ENCODE measurements at places on chromosomes 12 and 14.

GRCh38 chr12:127214186-127214585 is 1052.8 kb upstream of the TMEM132C start:
- no peak for DNase-seq

DNA sequence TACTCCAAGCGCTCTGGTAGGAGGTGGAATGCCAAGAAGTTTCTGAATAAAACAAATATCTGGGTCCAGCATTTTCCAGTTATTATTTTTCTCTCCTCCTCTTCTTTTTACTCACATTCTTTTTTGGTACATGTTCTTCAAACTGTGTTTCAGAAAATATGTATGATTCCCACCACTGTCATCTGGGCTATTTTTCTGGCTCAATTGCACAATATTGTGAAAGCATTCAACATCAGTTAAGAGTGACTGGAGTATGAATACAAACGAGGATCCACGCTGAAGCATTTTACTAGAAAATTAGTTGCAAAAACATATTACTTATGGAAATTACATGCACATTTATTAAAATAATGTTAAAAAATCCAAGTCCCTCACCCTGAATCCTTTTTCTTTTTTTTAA is 61.5 kb downstream of the KCNMB4 start:
- no peak for DNase-seq

GRCh38 chr14:100426314-100426713 is 103.2 kb downstream of the SLC25A47 start:
- no peak for DNase-seq

DNA sequence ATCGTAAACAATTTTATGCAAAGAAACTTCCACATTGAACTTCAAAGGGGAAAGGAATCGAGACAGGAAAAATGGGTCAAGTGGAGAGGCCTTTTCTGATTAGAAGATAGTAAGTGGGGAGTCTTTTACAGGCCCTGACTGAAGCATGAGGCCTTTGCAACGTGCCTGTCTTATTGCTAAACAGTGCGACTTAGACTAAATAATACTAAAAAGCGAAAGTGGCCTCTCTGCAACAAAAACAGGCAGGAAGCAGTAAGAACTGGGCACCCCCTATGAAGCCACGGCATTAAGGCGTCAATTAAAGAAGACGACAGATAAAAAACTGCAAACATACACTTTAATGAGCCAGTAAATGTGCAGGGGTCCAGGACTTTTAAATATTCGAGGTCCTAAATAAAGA is 283.4 kb upstream of the GRIP1 start:
- no peak for DNase-seq

DNA sequence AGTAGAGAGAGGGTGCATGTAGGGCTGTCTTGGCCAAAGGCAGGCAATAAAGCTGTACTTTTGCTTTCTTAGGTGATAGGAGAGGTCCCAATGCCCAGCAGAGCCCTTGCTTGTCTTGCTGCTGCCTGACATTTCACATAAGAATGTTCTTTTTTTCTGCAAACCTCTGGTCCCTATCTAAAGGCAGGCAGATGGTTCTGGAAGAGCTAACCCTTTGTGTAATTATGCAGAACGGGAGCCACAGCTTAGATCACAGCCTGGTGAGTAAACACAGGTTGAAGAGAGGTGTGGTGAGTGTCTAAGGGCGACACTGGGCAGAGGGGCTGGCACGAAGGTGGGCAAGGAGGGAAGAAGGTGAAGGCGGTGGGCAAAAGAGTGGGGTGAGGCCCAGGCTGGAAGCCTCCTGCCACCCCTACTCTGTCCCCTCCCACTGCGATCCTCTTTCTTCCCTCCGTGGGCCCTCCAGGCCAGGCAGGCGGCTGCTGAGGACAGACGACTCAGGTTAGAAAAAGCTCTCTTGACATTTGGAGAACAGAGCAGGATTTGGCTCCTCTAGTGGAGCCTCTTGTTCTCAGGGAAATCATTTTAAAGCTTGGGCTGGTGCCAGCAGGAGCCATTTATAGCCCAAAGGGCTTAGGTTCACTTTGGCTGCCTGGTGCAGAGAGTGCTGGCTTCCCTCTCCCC is 42.8 kb downstream of the PRMT8 start:
- no peak for DNase-seq

DNA sequence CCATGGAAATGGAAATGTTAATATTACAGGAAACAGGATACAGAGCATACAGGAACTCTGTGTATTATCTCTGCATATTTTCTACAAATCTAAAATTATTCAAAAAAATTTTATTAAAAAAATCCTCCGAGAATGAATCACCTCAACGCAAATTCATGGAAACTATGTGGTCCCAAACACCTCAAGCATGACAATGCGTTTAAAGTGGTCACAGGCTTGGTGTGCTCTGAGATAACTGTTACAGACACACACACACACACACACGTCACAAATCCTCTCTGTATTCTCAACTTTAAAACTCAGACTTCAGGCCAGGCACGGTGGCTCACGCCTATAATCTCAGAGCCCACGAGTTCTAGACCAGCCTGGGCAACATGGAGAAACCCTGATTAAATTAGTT is 45.3 kb upstream of the MTERF2 start:
- no peak for DNase-seq

DNA sequence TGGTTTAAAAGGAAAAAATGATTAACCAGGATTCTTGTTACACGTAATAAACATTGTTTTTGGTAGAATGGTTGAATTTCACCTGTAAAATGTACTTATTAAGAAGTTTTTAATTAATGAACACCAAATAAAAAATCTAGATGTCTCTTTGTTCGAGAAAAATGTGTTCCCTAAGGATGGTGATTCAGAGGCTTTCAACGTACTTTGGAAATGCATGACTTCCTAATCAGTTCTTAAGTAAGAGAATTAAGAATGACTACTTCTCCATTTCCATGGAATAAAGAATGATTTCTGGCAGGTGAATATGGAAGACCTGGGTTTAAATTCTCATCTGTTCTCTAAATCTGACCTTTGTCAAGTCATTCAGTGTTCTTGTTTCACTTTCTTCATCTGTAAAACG is 428.6 kb downstream of the KCNH5 start:
- no peak for DNase-seq

GRCh38 chr14:23123419-23123818 is 4.4 kb upstream of the CEBPE start:
- DNase-seq = no peak

- DNase-seq = no peak
Measured at GRCh38 chr14:31410048-31410650, 10.2 kb downstream of the HEATR5A start.

- no peak for DNase-seq
Measured at GRCh38 chr14:33356181-33356580, 417.5 kb downstream of the NPAS3 start.

DNA sequence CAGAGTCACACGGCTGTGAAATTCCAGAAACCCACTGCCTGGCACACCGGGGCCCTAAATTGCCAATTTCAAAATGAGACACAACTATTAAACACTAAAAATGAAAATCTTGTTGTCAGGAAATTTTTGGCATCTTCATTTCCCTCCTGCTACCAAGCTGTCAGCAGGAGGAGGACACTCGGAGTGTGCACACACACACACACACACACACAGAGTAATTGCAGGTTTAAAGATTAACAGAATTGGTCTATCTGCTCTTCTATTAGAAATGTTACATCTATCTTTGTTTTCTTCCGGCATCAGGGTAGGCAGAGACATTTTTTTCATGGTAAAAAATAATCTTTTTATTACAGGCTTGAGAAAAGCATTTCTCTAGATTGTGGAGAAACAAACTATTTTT is 314.2 kb downstream of the EGLN3 start:
- DNase-seq = no peak

- DNase-seq = no peak
Measured at GRCh38 chr12:7039403-7039802, 21.1 kb upstream of the C1S start.

DNA sequence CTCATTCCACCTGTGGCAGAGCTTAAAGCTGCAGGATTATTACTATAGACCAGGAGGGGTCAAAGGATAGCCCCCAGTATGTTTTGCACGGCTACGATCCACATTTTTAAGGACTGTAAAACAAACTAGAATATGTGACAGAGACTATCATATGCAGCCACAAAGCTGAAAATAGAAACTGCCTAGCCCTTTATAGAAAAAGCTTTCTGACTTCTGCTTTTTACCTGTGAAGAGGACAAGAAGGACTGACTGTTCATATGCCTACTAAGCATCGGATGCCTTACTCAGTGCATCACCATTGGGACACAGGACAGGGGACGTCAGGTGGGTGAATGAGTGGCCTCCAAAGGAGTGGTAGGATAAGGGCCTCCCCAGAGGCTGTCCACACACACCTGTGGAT is 29.8 kb downstream of the SPTB start:
- DNase-seq = no peak

DNA sequence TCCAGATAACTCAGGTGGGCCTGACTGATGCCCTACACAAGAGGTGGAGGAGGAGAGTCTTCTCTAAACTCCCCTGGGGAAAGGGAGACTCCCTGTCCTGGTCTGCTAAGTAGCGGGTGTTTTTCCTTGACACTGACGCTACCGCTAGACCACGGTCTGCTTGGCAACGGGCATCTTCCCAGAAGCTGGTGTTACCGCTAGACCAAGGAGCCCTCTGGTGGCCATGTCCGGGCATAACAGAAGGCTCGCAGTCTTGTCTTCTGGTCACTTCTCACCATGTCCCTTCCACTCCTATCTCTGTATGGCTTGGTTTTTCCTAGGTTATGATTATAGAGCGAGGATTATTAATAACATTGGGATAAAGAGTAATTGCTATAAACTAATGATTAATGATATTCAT is 965.5 kb downstream of the TMEM121 start:
- no peak for DNase-seq

- DNase-seq = no peak
Measured at GRCh38 chr12:49975318-49975761, 2.6 kb downstream of the AQP6 start.

DNA sequence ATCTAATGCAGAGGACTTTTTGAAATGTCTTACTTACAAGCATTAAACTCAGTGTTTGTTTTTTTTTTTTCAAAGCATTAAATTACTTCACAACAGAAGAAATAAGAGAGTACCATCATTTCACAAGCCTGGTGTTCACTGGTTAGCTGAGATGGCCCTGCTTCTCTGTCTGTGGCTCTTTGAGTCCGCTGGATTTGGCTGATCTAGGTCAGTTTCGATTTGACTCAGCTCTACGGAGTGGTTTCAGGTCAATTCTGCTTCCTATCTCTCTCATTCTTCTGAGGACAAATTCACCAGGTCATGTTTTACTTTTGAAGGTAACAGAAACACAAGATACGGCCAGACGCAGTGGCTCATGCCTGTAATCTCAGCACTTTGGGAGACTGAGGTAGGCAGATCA is 1066.1 kb downstream of the FLRT2 start:
- DNase-seq = no peak

GRCh38 chr12:109757671-109758265 is 44.1 kb downstream of the FAM222A start:
- no peak for DNase-seq

DNA sequence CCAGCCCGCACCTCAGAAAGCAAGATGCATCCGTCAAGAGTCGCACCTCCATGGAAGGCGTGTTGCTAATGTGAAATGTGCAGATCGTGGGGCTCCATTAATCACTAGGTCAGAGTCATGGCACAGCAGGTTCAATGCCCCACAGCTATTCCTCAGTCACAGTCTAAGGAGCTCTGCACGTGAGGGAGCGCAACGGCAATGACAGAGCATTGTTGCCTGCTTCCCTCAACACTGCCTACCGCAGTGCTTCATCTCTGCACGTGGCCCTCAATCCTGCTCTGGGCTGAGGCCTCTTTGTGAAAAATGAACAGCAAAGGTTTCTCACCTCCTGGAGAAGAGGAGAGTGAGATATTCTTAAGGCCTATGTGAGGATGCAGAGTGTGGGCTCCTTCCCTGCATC is 995.2 kb upstream of the TMEM132C start:
- no peak for DNase-seq

DNA sequence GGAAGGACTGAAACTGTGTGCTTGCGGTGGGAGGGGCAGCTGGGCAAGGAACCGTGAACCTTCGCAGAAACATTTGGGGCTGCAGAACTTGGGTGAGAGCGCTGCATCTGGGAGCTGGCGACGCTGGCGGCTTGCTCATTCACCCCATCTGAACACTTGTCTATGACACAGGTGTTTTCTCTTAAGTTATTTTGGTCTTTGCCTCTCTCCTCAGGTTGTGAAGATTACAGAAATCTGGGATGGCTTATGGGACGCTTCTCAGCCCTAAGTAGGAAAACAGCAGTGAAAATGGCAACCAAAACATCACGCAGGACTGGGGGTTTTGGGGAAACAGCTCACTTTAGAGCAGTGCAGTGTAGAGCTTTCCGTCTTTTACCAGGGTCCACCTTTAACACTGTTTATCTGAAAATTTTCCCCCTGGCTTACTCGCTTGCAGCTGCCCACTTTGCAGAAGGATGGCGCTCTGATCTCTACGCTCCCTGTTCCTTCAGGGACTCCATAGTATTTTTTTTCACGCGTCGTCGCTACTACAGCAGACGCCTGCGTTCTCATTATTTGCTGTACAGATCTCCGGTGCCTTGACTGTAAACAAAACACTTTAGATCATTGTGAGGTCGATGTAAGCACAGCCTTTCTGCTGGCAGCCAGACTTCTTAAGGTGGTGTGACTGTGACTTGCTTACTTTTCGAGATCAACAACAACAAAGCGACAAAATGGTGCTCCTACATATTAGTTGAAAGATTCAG is 2.7 kb upstream of the CDKN1B start:
- peak; percentile 34 for DNase-seq

DNA sequence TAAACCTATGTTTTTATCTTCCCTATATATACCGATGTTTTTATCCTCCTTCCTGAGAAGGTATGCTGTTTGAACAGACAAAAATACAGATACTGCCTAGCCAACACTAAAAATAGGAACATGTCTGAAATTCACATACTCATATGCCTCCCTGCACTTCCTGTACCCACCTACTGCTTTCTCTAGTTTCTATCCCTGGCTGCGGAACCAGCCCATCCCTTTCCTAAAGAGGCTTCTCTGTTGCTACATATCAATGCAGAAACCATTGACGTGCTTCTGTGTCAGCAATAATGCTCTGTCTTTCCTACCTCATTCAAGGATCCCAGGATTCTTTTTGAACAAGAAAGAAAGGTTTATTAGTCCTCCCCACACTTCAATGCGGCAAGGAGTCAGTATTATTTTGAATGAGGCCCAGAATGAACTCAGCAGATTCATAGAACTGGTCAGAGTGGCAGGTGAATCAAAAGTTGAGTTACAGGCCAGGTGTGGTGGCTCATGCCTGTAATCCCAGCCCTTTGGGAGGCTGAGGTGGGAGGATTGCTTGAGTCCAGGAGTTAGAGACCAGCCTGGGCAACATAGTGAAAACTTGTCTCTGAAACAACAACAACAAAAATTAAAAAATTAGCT is 67.8 kb upstream of the NAP1L1 start:
- DNase-seq = peak; percentile 21

GRCh38 chr14:69963966-69964365 is 84.8 kb downstream of the SMOC1 start:
- no peak for DNase-seq

- DNase-seq = no peak
Measured at GRCh38 chr12:120010661-120011230, 21.7 kb downstream of the BICDL1 start.

DNA sequence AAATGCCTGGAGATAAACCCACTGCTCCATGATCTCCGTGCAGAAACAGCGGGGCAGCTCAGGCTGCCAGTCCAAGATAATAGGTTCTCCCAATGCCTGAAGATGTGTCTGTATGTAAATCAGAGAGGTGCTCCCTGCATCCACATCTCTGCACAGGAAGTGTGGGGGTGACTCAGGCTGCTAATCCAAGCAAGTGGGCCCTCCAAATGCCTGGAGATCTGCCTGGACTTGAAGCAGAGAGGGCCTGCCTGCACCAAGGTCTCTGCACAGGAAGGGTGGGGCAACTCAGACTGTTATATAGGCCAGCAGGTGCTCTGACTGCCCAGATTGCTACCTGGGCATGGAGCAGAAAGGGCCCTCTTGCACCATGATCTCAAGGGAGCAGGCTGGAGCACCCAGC is 504.7 kb downstream of the LRFN5 start:
- no peak for DNase-seq
